ENCODE measurements at places on chromosomes 12 and 14.

DNA sequence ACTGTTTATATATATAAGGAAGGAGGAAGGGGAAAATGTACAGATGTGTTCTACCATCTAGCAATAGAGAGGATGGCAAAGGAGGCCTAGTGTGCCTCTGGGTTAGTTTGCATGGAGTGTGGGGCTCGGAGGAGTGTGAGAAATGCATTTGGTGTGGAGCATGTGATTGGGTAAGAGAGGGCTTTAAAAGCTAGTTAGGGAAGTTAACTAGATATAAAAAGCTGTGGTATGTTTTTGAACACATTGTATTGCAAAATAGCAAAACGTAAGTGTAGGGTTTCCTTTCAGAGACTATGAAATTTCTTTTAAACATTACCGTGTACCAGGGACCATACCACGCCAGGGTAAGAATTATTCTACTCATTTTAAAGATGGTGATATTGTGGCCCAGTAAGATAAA, 53.3 kb upstream of the STXBP6 start:
- no peak for DNase-seq

- DNase-seq, result no peak
Measured at GRCh38 chr14:96122496-96122895, 82.1 kb upstream of the BDKRB2 start.

- DNase-seq, result no peak
Measured at GRCh38 chr14:23228812-23229211, 8.9 kb upstream of the RNF212B start.

DNA sequence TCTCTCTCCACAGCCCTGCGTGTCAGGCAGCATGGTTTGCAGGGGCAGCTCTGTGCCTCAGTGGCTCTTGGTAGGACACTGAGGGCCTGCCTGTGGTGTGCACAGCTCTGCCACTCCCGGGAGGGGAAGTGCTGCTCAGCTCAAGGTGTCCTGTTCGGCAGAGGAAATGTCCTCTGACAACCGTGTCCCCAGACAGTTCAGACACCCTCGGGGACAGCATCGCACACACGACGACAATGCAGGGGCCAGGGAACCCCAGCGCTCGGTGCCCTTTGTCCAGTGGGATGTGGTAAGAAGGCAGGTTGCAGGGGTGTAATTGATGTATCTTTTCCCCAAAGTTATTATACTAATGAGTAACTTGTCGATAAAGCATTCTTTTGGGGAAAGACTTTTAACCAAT, 14.2 kb downstream of the ANKLE2 start:
- DNase-seq, result no peak

Data from right renal cortex interstitium (tissue), 3 donors.